ENCODE measurements at places on chromosomes 5 and 9.

DNA sequence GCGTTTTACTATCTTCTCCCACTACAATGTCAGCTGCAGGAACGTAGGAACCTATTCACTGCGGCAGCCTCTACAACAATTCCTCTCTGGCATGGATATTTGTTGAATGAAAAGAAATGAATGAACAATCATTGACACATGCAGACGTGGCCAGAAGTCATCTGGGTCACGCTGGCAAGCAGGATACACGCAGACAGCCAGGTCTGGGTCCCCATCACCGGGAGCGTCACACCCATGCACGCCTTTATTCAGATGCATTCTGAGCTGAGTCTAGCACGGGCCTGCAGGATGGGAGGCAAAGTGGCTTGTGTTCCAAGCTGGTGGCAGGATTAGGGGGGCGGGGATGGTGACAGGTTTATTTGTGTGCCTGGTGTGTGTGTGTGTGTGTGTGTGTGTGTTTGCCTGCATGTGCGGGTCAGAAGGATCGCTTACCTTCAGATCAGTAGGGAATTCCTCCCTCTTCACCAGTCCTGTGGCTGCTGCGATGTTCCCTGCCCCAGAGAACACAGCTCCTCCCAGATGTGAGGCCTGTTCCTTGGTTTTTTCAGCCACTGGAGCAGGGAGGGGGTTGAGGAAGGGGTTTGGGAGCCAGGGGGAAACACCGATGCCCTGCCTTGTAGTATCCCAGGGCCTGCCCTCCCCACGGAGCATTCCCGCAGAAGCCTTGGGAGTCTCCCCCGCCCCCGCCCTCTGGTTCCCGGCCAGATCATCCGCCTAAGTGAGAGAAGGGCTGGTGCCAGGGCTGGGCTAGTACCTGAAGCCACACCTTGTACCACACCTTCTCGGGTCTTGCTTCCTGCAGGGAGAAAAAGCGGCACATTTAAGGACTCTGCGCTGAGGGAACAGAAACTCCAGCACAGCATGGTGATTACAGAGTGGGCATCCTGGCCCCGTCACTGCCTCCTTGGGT lies 4.1 kb downstream of the SNCB start:
- no peak for DNase-seq

DNA sequence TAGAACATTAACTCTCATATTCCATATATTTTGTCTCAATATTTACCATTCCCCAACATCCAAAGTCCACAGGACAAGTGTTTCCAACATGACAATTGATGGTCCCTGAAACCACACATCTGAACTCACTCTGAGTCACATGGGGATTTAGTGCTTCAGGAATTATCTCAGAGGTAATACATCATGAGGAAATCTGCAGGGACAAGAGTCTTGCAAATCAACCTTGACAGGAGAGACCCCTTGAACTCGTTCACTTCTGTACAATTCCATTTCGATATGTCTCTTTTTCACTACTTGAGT lies 119.7 kb upstream of the ABCA1 start:
- no peak for DNase-seq

GRCh38 chr5:107806705-107807104 lies 136.0 kb upstream of the EFNA5 start:
- DNase-seq = no peak

DNA sequence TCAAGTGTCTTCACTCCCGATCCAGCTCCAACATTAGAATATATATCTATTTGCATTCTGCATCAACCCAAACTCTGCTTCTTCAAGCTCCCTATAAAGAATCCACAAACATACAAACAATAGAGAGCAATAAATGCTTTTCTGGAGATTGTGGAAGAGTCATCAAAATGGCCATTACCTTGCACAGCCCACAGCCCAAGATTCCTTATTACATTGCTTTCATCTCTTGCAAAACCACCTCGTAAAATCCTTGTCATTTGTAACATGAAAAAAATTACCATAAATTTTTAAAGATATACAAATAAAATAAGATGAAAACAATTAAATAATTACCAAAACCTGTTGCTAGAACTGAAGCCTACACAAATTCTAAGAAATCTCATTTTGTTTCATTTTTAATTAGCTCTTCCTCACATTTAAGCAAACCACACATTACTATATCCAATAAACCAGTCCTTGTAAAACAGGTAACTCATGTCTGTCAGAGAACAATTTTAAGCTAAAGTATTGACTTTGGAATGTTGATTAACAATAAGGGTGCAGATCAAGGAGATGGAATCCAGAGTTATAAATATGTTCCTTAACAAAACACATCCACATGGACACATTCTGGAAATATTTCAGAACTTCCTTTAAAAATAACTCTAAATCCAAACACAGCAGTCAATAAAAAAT lies 7.1 kb downstream of the SPINK9 start:
- no peak for DNase-seq

DNA sequence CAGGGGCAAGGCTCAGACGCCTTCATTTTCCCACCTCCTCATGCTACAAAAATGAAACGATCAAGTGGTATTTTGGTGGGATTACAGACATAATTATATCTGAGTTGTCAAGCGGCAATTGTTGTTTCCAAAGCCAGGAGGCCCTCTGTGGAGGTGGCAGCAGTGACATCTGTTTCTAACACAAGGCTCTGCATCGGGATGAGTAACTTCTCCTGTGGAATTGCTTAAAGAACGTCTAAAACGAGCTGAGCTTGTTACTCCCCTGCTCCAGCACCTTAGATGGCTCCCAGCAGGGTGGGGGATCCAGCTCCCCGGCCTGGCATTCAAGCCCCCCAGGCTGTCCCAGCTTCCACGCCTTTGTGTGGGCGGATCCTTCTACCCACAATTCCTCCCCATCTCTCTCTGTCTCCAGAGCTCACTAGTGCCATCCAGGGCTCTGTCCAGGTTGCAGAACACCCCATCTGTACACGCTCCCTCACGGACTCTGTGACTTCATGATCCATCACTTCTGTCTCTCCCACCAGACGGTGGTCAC lies 36.8 kb downstream of the DAB2IP start:
- DNase-seq = no peak

DNA sequence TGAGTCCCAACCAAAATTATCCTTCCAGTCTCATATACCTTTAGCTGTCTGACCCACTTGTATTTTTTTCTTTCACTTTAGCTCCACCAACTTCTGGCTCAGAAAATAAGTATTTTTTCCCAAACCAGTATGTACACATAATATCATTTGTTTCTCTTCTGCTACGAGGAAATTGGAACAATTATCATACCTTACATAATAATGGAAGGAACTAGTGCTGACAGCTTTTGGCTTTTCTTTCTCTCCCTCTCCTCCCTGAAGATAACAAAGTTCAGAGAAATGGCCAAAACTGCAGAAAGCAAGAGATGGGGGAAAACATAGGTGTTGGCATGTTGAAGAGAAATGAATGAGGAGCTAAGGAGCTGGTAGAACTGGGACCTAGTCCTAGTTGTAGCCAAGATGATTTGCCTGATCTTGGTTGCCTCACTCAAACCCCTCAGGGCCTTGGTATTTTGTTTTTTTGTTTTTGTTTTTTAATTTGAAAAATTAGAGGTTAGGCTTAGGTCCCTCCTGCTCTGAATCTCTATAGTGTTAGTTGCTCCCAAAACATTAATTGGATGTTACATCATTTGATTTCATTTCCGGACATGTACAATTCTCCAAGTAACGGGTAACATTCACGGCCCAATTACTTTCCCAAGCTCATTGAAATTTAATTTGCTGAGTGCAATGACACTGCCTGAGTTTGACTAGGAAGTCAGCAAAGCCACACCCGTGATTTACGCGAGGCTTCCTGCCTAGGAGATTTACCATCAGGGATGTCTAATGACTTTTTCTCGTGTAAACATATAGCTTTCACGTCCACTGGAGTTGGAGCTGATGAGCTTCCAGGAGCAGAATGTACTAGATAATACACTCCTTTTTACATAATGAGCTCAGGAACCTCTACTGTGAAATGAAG lies 291.6 kb downstream of the TLE1 start:
- no peak for DNase-seq

DNA sequence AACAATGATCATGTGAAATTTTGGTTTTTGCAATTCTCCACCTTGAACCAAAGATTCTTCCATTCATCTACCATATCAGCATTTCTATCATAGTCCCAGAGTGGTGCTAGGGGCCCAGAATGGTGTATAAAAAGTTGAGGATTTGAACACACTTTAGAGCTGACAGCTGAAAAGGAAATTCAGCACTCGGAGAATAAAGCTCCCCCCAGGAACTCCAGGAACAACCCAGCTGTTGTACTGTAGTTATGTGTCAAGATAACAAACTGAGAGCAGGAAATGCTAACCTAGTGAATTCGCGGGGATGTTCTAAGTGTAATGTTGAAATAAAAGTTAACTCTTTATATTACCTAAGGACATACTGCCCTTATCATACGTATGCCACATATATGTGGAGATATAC lies 216.7 kb downstream of the NFIB start:
- DNase-seq = no peak

DNA sequence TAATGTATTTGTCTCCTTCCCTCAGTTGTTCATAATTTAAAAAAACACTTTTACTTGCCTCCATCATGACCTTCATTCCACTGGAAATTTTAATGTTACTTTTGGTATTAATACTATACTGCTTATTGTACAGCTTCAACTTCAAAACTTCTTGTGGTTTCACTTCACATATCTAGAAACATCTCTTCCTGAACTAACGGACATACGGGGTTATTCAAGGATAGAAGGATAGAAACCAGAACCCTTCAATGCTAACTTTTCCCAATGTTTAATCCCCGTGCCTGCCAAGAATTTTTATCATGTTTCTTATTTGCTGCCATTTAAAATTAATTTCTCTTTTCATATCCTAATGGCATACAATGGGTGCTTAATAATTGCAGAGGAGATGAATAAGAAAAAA lies 36.3 kb upstream of the SETD9 start:
- DNase-seq = no peak

DNA sequence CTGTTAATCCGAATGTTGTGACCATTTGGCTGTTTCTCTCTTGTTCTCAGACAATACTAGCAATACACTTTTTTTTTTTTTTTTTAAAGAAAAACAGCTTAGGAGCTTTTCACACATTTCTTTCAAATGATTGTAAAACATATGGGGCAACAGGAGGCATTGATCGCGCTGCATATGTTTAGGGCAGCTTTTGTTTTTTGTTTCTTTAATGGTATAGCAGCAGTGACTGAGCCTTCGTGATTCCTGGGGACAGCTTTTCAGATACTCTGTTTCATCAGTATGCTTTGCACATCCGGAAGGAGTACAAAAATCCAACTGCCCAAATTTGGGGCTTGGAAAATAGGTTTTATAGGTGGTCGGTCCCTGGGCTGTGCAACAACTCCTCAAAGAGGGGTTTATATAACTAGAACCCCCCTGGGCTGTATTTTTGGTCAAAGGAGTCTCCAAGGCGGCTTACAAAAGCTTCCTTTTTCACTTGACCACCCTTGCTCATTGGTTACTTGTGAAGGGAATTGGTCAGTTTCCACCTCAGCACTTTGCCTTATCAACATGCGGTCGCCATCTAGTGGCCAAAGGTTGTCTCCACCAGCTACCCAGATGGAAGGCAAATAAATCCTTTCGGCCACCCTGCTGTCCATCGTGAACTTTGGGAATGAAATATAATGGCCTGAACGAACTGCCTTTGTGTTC lies 91.8 kb downstream of the PDE6A start:
- DNase-seq = peak; percentile 52

- DNase-seq = no peak
These were observed 32.1 kb downstream of the TMEM252 start for GRCh38 chr9:68508547-68508946.

GRCh38 chr5:42494414-42494813 lies 71.2 kb downstream of the GHR start:
- DNase-seq = no peak

DNA sequence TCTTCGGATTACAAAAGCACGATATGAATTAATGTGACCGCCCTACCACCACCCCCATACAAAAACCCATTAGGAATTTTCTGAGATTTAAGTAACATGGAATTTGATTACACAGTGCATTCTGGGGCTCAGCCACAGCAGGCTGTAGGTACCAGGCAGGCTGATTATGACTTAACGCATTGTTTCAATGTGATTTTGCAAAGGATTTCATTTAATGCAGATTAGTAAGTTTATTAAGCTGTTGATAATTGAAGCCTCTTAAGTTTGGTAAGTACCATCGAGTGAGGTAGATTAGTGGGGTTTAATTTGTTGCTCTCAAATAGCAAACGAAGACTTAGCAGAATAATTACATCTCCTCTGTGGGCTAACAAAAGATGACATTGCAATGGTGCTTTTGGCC lies 240.1 kb downstream of the TRPM3 start:
- no peak for DNase-seq

DNA sequence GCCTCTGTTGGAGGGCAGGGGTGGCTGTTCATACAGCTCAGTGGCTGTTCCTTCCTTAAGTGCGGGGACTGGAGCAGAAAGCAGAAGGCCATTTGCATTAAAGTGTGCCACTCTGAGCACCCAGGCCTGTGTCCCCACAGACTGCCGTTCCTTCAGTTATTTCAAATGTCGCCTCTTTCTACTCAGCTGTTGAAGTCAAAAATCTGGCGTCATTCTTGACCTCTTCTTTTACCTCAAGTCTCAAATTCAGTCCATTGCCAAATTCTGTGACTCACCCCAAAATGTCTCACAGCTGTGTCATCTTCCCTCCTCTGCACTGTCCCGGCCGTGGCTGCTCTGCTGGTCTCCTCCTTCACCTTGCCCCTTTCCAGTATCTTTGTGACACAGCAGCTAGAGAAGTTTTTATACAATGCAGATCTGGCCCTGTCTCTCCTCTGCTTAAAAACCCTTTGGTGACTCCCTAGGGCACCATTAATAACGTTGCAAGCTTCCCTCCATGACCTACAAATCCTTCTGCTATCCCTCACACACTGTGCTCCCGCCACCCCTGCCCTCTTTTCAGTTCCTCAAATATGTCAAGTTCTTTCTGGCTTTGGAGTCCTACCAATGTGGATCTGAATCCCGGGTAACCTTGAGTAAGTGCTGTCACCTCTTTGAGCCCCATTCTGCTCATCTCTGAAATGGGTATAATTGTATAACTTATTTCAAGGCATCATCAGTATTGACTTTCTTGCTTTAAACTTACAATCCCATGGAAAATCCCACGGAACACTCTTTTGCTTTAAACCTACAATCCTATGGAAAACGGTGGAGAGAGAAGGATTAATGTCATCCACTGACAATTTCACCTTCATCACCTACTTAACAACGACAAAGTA lies 98.3 kb upstream of the BOD1 start:
- no peak for DNase-seq

DNA sequence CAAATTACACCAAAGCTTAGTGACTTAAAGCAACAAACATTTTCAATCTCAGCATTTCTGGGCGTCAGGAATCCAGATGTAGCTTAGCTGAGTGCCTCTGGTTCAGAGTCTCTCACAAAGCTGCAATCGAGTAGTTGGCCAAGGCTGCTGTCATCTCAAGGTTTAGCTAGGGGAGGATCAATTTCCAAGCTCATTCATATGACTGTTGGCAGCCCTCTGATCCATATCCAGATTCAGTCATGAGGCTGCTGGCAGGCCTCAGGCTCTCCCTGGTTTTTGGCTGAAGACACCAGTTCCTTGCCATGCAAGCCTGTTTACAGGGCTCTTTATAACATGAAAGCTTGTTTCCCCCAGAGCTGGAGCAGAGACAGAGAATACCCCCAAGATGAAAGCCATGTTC lies 419.5 kb upstream of the TLE4 start:
- DNase-seq = no peak

Data from CD4-positive, alpha-beta T cell treated with Interleukin-6 for 4 hours (primary cell).